GM04504 (cell line): ENCODE measurements at places on chromosomes 12 and 14.
A peak's percentile ranks its signal among the peaks of the same experiment; 100 is the strongest.

- no peak for DNase-seq
Observed at GRCh38 chr12:14567351-14568162, at the start of gene PLBD1. Gene PLBD1, minus strand, starts transcription at chr12:14567883. Its CDS starts 187 bp downstream, at chr12:14567696.

- DNase-seq: no peak
Observed at GRCh38 chr12:81639196-81639595, 120.0 kb downstream of the PPFIA2 start.

GRCh38 chr14:89907655-89908054 is 46.9 kb downstream of the EFCAB11 start:
- no peak for DNase-seq

GRCh38 chr12:94690198-94690771 is 39.9 kb upstream of the TMCC3 start:
- no peak for DNase-seq

- peak; percentile 42 for DNase-seq
Observed at GRCh38 chr12:38886064-38886463, 19.3 kb downstream of the CPNE8 start.

- no peak for DNase-seq
Observed at GRCh38 chr12:73277971-73278370, 1005.8 kb downstream of the TRHDE start.

DNA sequence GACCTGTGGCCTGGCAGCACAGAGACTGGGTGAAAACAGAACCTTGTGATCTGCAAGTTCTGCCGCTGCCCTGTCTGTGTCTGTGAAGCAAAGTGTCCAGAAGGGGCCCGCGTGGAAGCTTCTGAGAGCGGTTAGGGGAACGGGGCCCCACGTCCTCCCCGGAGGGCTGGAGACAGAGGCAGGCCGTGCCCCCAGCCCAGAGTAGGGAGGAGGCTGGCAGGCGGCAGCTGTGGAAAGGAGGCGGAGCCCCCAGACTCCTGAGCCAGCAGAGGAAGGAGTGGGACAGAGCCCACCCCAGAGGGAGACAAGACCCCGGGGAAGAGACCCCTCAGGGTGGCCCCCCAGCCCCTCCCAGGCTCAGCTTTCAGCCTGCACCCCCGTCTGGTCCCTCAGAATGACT is 49.0 kb downstream of the GALNT9 start:
- DNase-seq: no peak

GRCh38 chr12:31736472-31736871 is 7.7 kb upstream of the AMN1 start:
- DNase-seq: peak; percentile 71

DNA sequence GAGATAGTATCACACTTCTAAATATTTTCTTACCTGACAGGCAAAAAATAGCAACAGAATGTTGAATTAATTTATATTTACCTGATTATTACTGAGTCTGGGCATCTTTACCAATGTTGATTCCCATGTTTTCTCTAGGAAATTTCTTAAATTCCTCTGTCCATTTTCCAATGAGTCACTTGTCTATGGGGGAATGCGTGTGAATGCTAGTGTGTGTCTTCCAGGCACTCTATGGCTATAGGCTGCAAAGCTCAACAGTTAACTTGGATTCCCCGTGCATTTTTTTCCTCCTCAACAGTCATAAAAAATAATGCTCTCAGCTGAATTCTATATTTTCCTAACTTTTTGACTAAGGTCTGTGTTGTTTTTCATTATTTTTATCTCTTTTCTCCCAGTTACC is 1385.8 kb upstream of the FLRT2 start:
- no peak for DNase-seq

- no peak for DNase-seq
Observed at GRCh38 chr12:95212586-95212985, 4.7 kb downstream of the FGD6 start.

DNA sequence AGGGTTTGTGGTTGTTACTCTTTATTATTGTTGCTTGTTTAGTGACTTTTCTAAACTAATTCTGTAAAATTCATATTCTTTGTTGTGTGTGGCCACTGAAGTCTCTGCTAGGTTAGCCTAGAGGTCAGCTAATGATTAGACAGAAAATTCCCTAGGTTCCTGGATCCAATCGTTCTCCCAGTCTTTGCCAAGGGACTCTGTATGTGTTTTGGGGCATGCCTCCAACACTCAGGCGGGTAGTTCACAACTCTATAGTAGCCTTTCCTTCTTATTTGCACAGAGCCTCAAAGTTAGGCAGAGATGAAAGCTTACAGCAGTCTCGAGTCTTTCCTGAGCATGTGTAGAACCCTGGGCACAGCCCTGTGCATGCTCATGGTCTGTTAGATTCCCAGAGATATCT is 32.7 kb upstream of the RIN3 start:
- DNase-seq: no peak

- peak; percentile 28 for DNase-seq
Observed at GRCh38 chr14:55131370-55132137, 2.5 kb downstream of the LGALS3 start.

- DNase-seq: no peak
Observed at GRCh38 chr12:117282490-117282889, 78.9 kb downstream of the NOS1 start.

- DNase-seq: no peak
Observed at GRCh38 chr14:52267501-52268278, at the start of gene PTGDR. Gene PTGDR, plus strand, starts transcription at chr14:52267698. Its CDS starts 117 bp downstream, at chr14:52267815.

- DNase-seq: no peak
Observed at GRCh38 chr14:50229681-50230080, 1.7 kb downstream of the SOS2 start.

- DNase-seq: no peak
Observed at GRCh38 chr12:4141348-4142270, 132.0 kb upstream of the CCND2 start.

- DNase-seq: no peak
Observed at GRCh38 chr12:81726634-81727033, 32.5 kb downstream of the PPFIA2 start.

- peak; percentile 1 for DNase-seq
Observed at GRCh38 chr14:31510222-31510621, 22.4 kb upstream of the GPR33 start.

DNA sequence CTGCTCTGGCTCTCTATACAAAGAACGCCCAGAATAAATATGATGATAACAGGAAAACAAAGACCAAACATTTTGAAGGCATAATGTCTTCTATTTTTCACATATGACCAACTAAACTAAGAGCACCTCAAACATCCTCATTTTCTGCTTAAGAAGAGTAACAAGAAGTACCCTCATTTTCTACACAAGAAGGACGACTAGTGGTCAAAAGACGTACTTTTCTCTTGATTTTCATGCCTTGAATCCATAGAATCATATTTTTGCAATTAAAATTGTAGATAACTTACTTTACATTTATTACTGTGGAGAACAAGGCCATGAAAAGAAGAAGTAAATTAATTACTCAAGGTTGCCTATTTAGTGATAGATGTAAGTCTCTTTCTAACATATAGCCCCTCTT is 358.6 kb downstream of the DUSP6 start:
- DNase-seq: peak; percentile 40

DNA sequence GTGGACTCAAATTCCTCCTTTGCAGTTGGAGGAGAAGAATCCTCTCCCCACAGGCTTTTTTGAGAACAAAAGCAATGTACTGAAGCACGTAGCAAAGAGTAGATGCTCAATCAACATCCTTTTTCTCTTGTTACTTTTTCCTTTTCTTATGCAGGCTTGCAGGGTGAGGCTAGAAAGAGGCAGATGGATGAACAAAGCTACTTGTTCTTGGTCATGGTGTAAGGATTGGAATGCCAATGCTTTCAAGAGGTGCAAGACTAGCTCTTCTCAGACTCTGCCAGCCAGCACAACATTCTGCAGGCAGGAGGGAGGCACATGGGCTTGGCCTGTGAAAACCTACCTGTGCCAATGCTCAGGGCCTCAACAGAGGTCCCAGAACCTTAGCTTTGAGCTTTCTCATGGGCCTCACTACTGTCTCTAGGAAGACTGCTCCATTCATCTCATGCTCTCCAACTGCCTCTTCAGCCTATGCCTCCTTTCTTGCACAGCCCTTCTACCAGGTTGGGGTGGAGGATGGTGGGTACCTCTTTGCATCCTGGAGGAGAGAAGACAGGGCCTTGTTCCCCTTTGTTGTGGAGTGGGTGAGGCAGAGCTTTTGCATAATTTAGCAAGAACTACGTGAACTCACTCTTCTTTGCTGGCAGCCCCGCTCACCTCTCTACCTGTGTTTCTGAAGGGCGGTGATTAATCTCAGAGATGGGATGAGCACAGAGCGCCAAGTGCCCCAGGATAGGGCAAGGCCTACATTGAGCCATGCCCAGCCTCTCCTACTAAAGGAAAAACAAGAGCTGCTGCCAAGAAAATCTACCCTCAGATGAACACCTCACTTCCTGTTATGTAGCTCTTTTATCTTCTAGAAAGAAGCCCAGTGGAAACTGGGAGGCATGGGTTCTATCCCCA is 1119.7 kb downstream of the VRK1 start:
- DNase-seq: no peak

- DNase-seq: no peak
Observed at GRCh38 chr12:129779033-129779432, 124.8 kb downstream of the TMEM132D start.

- DNase-seq: no peak
Observed at GRCh38 chr14:74771399-74771798, 8.3 kb downstream of the YLPM1 start.

- DNase-seq: no peak
Observed at GRCh38 chr12:101607894-101608293, 13.1 kb downstream of the MYBPC1 start.

DNA sequence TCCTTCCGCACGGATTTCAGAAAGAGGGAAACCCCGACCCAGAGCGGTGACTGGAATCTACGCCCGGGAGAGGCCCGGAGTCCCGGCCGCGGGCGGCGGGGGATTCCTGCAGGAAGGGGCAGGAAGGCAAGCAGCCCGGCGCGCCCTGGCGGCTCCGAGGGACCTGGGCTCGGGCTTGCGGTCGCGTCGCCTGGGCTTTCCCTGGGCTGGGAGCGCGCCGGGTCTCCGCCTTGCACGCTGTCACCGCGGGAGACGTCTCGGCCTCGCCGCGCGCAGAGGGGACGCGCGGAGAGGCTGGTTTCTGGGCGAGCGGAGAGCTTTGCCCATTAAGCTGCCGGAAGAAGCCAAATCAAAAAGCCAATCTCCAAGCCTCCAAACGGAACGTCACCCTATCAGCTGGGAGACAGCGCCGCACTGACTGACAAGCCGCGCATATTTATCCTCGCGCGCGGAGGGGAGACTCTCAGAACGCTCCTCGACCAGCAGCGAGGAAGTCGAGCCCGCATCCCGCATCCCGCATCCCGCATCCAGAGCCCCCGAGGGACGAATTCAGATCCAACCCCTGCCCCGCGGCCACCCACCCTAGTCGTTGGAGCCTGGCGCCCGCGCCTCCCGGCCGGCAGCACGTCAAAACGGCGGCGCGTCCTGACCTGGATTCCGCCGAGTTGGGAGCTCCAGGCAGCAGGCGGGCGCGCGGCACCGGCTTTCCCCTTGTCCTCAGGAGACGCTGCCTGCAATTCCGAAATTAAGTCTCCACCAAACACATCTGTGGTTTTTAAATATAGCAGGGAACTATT is at the start of gene SLC8A3:
Gene SLC8A3 (minus strand): TSS at position 293 of the 797 bp plus-strand sequence. CDS start 20,529 bp downstream, outside the sequence.
- peak; percentile 12 for DNase-seq

DNA sequence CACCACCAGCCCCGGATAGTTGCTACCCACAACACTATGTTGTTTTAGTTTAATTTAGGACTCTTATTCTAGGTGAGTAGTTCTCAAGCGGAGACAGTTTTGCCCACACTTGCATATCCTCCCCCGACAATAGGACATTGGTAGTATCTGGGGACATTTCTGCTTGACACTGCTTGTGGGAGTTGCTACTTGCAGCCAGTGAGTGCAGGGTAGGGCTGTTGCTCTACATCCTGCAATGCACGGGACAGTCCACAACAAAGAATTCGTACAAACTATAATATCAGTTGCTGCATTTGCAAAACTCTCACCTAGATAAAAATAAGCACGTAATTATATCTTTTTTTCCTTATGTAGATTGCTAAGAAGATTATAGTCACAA is 111.8 kb upstream of the DNM1L start:
- no peak for DNase-seq

DNA sequence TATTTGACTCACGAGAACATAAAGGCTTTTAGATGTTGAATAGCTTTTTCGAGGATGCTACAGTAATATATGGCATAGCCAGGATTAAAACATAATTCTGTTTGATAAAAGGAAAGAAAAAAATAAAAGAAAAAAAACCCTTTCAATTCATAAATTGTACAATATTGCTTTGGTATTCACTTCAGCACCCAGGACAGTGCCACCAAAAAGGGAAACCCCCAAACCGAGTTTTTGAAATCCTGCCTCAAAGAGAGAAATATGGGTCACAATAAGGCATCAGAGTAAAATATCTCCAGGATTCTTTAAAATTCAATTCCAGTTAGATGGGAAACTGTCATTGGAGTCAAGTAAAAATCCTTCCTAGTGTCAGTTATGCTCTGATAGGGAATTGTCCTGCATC is 551.2 kb upstream of the SEL1L start:
- no peak for DNase-seq

DNA sequence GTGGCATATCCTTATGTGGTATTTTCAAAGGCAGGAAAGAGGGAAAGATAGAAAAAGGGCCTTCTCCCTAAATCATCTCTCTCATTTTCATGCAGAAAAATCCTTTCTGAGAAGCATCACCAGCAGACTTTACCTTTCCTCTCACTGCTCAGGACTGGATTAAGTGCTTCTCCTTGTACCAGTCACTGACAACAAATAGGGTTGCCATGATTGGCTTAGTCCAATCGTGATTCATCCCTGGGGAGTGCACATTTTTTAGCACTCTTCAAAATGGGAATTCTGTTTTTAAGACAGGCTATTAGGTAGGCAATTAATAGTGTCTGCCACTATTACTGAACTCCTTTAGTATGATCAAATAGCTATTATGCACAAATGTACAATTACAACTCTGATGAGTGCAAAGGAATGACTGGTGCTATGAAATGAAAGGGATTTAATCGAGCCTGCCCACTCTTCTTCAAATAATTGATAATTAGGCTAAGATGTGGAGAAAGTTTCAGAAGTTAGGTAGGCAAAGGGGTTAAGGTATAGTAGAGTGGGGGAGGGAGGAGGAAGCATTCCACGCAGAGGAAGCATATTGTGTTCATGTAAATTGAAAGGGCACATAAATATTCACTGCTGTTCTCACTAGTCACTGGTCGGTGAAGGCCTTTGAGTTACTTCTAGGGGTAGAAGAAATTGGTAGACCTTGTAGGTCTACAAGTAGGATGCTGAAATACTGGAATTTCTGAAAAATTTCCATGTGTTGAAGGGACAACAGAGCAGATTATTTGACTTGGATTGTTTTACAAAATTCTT is 84.0 kb downstream of the MSRB3 start:
- DNase-seq: no peak

GRCh38 chr12:1680804-1681492 is 9.9 kb upstream of the ADIPOR2 start:
- DNase-seq: no peak
